ENCODE measurements at places on chromosomes 5 and 9. TPM values are rescaled to one million over a fixed set of nuclear protein-coding genes. Genes with fewer than 3 reads are reported as not detected.

GRCh38 chr9:27539479-27540441 is 10.1 kb upstream of the MOB3B start:
- DNase-seq: no peak

DNA sequence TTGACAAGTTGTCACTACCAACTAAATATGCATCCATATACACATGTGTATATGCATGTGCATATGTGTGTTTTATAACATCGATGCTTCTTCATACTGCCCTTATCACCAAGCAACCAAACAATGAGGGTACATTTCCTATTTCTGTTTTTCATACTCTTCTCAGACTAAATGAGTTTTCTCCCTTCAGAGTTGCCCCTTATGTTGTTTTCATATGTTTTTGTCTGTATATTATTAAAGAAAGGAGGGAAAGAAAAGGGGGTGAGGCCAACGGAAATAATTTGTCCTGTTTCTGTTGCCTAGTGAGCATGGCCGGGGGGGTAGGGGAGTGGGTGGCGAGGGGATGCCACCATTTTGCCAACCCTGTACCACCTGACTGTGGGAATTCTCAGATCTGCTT is 28.8 kb upstream of the NFIB start:
- no peak for DNase-seq

DNA sequence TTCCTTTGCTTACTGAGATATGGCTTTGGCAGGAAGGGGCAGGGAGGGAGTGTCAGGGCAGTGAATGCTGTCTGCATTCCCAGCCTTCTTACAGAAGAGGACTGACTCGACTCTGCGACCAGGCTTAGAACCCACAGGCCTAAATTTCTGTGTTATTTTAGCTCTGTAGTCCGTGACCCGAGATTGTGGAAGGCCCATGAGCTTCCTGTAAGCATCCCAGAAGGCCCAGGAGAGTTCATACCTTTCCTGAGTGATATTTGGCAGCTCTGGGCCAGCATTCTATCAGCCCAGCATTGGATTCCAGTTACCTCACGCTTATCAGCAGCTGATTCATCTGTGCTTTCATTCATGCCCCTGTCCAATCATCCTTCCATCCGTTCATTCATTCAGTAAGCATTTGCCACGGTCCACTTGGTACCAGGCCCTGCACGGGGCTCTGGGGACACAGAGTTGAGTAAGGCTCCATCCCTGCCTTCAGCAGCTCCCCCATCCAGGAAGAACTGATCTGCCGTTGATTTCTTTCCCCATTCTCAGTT is 28.2 kb upstream of the RPL26L1 start:
- DNase-seq: no peak

GRCh38 chr5:76615759-76616158 is 7.4 kb downstream of the F2RL2 start:
- DNase-seq: no peak

FGF10 gene
- polyA plus RNA-seq: not detected

DNA sequence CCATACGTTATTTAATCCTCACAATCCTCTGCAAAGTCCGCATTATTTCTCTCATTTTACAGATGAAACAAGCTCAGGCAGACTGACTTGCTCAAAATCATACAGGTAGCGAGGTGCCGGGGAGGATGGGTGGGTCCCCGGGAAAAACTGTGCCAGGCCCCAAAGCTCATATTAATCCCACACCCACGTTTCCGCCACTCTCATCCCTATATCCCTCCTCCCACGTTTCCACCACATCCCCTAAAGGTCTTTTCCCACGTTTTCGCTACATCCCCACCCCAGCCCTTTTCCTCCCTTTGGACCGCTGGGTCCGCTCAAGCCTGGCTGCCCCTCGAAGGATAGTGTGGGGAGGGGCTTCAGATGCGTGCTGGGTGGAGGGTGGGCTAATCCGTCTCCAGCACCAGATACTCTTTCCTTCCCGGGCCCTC is 434 bp upstream of the FSD1L start:
- no peak for DNase-seq

WNK2 gene
- polyA plus RNA-seq: 0.12 TPM
